Adrenal gland (tissue), 19 donors: ENCODE measurements at places on chromosomes 12 and 14.

DNA sequence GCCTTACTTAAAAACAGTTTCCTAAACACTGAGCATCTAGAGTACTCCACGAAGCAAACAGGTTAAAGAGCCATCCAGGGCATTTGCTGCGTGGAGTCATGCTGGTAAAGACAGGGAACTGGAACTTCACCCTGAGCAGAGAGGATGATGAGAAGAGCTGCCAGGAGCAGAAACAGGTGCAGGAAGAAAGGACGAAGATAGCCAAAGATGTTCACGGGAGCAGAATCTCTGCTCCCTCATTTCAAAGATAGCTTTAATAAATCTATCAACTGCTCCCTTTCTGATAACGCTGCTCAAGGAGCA lies 280.8 kb upstream of the FKBP4 start:
- no peak for DNase-seq

DNA sequence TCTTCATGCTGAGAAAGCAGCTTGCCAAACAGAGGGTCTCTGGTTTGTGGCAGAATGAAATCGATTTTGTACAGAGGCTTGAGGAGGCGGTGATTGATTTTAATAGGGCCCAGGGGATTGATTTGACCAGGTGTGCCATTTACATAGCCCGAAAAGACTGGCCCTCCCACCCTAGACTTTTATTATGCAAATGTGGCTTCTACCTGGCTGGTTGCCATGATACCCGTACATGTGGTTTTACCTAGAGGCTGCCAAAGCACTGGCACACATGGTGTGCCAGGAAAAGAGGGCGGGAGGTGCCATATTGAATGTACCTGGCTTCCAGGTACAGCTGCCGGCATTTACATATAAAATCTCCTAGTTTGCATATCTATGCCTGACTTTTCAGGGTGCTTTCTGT lies 18.0 kb upstream of the GUCY2C start:
- no peak for DNase-seq

DNA sequence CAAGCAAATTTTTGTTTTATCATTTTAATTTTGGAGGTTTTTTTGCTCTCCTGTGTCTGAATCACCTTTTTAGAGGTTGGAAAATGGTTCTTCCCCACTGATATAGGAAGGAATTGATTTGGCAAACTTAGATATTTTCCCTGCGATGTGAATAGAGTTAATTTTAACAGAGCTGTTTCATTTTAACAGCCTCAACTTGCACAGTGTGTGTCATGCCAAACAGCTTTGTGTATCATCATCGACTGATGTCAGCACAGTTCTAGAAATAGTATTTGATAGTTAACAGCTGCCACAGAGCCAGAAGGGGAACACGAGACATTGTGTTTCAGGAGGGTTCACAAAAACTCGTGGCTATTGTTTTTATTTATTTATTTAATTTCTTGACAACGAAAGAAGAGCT lies 243.1 kb upstream of the FOXN3 start:
- DNase-seq, result no peak

DNA sequence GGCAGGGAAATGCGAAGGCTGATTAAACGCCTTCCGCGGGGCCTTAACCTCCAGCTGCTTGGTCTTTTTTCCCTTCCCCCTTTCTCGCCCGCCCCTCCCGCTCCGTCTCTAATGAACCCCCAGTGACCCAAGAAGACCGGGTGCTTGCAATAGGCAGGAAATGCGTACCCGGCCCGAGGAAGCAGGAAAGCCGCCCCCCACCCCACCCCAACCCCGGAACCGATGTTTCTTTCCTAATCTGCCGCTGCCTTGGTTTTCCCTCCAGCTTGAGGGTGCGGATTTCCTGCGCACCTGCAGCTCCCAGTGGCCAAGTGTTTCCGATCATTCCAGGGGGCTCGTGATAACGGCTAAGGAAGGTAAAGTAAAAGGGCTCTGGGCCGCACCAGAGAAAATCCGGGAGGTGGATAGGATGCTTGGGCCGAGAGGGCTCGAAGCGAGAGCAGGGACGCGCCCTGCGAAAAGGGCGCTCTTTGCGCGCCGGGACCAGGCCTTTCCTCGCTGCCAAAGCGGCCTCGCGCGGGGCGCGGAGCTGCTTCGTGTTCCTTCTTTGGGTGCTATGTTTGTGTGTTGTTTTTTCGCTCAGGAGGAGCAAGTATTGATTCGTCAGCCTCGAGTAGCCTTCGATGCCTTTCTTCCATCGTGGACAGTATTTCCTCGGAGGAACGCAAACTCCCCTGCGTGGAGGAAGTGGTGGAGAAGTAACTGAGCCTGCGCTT lies 983 bp downstream of the MYF6 start:
- DNase-seq, result no peak

- no peak for DNase-seq
Measured at GRCh38 chr14:65946494-65946893, 534.0 kb downstream of the FUT8 start.

DNA sequence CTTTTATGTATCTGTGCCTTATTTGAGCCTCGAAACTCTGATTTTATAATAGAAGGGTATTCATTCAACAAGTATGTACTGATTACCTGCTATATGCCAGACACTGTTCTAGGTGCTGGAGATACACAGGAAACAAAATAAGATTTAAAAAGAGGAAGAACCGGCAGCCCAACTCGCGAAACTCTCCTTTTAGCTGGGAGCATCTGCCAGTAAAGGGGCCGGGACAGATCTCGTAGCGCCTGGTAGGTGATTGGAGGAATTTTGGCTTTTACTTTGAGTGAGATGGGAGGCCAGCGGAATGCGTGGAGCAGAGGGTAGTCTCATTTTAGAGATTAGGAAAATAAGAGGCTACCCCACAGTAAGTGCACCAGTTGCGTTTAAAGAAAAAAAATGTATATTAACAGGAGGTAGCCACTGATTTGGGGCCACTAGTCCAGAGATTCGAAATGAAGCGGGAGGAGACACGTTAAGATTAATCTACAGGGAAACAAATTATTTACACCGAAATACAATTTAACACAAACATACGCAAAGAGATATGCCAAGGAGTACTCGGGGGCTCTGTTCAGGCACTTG lies 520 bp upstream of the MON2 start:
- peak; percentile 56 for DNase-seq

DNA sequence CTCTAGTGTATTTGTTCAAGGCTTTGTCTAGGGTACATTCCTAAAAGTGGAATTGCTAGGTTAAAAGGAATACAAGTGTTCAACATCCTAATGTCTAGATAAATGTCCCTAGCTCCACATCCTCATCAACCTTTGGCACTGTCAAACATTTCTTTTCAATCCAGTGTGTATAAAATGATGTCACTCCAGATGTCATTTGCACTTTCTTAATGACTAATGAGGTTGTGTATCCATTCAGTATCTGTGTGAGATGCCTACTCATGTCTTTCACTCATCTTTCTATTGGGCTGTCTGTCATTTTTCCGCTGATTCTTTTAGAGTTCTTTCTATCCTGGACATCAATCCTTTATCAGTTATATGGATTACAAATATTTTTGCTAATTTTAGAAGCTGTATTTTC lies 43.3 kb downstream of the ARMH4 start:
- no peak for DNase-seq

GRCh38 chr14:104800015-104800770 lies 708 bp upstream of the ZBTB42 start:
- DNase-seq, result peak; percentile 85

DNA sequence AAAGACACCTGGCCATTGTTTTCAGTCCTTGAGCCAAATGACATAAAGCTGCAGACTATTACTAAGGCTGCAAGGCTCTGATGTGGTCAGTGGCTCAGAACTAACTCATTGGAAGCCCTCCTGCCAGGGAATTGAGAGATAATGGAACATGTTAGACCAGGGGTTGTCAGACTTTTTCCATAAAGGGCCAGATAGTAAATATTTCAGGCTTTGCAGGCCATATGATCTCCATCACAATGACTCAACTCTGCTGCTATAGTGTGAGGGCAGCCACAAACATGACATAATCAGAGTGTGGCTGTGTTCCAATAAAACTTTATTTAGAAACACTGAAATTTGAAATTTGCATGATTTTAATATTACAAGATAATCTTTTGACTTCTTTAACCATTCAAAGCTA lies 140.3 kb downstream of the TMEM30B start:
- no peak for DNase-seq

- DNase-seq, result no peak
Measured at GRCh38 chr12:96194576-96194889, 358 bp downstream of the ELK3 start.

DNA sequence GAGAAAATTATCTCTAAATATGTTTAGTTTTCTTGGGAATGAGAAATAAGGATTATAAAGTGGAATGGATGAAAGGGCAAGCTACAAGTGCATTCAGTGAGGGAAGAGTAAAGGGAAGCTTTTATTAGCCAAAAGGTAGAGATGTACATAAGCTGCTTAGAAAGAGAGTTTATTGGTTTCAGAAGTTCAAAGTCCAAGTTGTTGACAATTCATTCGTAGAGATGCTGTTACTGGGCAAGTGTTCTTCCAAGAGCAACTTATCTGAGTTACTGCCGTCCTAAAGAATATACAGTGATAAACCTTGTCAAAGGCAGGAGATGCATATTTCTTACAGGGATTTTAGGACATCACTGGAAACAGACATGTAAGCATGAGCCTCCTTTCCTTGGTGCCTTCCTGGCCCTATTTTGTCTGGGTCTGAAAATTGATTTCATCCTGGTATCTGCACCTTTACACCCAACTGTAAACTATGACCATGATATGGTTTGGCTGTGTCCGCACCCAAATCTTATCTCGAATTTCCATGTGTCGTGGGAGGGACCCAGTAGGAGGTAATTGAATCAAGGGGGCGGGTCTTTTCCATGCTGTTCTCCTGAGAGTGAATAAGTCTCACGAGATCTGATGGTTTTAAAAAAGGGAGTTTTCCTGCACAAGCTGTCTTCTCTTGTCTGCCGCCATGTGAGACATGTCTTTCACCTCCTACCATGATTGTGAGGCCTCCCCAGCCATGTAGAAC lies 46.8 kb downstream of the TRMT5 start:
- DNase-seq, result no peak
